ENCODE measurements at places on chromosomes 6 and 20. TPM values are rescaled to one million over a fixed set of nuclear protein-coding genes. Genes with fewer than 3 reads are reported as not detected.

Gene COL20A1
- not detected for total RNA-seq

Gene KIFC1
- 38.9 TPM for total RNA-seq

Gene MATN4
- 0.68 TPM for total RNA-seq

Gene COQ3
- 10.3 TPM for total RNA-seq

Gene MEI4
- total RNA-seq = not detected

Gene RRAGD
- total RNA-seq = 39.7 TPM

Gene MYL9
- total RNA-seq = 79.6 TPM

Gene MICA
- total RNA-seq = 7.5 TPM

Gene SAPCD1
- 0.95 TPM for total RNA-seq

Gene EYS
- not detected for total RNA-seq

Gene RBM12
- 28.5 TPM for total RNA-seq

DNA sequence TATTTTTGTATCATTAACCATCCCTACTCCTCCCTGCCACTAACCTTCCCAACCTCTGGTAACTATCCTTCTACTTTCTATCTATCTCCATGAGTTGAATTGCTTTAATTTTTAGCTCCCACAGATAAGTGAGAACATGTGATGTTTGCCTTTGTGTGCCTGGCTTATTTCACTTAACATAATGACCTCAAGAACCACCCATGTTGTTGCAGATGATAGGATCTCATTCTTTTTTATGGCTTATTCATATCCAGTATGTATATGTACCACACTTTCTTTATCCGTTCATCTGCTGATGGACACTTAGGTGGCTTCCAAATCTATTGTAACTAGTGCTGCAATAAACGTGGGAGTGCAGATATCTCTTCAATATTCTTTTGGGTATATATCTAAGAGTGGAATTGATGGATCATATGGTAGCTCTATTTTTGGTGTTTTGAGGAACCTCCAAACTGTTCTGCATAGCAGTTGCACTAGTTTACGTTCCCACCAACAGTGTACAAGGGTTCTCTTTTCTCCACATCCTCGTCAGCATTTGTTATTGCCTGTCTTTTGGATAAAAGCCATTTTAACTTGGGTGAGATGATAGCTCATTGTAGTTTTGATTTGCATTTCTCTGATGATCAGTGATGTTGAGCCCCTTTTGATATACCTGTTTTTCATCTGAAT, 201.4 kb downstream of the ARHGAP18 start:
- H3K4me3 ChIP-seq = no peak overlapping the region
- DNase-seq = no peak
- H3K27ac ChIP-seq = no peak overlapping the region
- H3K27me3 ChIP-seq = no peaks in the 10 kb centered on the region
- peaks cover 4% of the 10 kb centered on the region for H3K36me3 ChIP-seq

DNA sequence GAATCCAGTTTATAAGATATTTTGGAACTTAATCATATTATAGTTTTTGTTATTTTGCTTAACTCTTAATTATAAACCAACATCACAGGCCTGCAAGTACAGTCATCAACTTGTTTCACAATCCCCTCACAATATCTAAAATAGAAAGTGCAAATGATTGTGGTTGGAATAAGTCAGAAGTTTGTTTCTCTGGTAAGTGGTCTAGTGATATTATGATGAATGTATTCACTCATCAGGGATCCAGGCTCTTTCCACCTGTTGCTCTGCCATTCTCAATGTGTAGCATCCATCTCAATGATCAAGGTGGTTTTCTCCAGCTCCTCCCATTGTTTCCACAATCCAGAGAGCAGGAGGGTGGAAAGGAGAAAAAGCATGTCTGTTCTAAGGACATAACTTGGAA, 54.2 kb downstream of the OPN5 start:
- H3K27ac ChIP-seq = no peak overlapping the region
- no peak for DNase-seq
- no peaks in the 10 kb centered on the region for H3K4me1 ChIP-seq
- H3K4me3 ChIP-seq = no peak overlapping the region

DNA sequence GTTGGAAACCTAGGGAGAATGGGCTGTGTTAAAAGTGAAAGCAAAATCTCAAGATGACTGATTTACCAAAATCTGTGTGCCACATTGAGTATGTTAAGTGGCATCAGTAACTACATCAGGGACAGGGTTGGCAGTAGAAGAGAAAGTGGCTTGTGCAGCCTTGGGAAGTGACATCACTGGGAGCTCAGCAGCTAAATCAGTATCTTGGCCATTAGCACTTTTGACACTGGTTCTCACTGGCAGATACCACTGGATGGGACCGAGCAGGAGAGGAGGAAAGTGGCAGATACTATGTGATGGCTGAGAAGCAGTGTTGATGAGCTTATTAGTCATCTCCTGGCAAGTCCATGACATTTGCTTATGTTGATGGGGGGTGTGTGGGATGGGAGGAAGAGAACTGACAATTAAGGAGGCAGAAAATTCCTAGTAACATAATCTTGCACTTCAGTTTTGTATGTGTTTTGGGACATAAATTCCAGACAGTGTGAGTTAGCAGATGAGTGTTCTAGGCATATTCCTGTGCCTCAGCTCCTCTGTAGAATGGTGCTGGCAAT, 322.2 kb downstream of the SOX4 start:
- no peaks in the 10 kb centered on the region for H3K27me3 ChIP-seq
- H3K4me3 ChIP-seq = no peak overlapping the region
- peaks cover 32% of the 10 kb centered on the region for H3K4me1 ChIP-seq
- H3K36me3 ChIP-seq = no peaks in the 10 kb centered on the region
- DNase-seq = no peak
- no peak overlapping the region for H3K27ac ChIP-seq

GRCh38 chr20:51139891-51140290, 117.0 kb upstream of the KCNG1 start:
- DNase-seq = no peak
- H3K4me1 ChIP-seq = no peaks in the 10 kb centered on the region
- H3K4me3 ChIP-seq = no peak overlapping the region

GRCh38 chr6:157072128-157072527, 251.2 kb downstream of the TMEM242 start:
- DNase-seq = no peak
- no peaks in the 10 kb centered on the region for H3K36me3 ChIP-seq
- no peak overlapping the region for H3K4me3 ChIP-seq
- no peak overlapping the region for H3K27ac ChIP-seq

DNA sequence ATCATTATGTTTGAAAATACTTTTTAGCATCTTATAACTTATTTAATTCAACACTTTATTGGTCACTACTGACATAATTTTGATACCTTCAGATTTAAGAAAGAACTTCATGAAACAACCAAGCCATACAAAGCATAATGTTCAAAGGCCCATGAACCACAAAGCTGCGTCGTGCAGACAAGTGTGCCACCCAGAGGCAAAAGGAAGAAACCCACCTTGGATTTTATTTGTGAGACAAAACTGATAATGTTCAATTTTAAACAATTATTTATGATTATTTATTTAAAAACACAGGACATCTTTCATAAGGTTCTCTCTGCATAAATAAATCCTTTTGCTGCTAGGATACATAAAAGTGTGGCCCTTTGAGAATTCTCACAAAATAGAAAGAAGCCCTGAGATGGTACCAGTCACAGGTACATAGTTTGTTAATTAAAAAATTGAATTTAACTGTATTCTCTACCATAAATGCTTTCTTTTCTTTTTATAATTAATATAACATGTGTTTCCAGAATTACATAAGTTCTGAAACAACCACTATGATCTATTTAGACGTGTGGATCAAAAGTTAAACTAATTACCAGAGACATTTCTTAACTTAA, 143.7 kb downstream of the RALGAPA2 start:
- no peaks in the 10 kb centered on the region for H3K27me3 ChIP-seq
- H3K4me1 ChIP-seq = no peaks in the 10 kb centered on the region
- DNase-seq = no peak
- H3K36me3 ChIP-seq = no peaks in the 10 kb centered on the region
- H3K27ac ChIP-seq = no peak overlapping the region

DNA sequence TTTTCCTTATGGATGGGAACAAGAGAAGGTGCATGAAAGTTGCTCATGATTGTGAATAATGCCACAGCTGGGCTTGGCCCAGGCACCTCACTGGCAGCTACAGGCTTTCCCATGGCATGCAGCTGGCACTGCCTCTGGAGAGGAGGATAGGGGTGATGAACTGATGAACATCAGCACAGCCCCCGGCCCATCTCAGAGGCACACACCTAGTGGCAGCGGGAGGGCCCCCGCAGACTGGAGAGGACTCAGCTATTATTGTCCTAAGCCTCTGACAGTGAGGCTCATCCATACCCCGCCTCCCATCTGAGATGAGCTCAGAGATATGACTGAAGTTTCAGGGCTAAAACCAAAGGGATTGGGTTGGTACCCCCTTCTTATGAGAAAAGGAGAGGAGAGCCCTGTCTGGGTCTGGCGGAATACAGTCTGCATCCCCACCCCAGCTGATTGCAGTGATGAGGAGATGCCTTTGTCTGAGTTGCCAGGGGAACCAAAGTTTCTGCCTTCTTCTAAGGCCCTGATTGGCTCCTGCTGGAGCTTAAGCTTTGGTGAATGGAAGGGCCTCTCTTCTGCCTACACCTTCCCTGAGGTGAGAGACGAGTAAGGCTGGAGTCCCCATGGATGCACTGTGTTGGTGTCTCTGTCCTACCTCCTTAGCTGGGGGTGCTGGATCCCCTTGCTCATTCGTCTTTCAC, 27.6 kb upstream of the EPB41L1 start:
- peaks cover 53% of the 10 kb centered on the region for H3K36me3 ChIP-seq
- peaks cover 34% of the 10 kb centered on the region for H3K4me1 ChIP-seq
- no peak overlapping the region for H3K4me3 ChIP-seq
- no peaks in the 10 kb centered on the region for H3K27me3 ChIP-seq

- no peaks in the 10 kb centered on the region for H3K27me3 ChIP-seq
- no peak overlapping the region for H3K4me3 ChIP-seq
- no peak for DNase-seq
- peaks cover 21% of the 10 kb centered on the region for H3K4me1 ChIP-seq
These were observed 37.5 kb downstream of the SRC start for GRCh38 chr20:37383229-37383989.

- DNase-seq = no peak
- no peaks in the 10 kb centered on the region for H3K36me3 ChIP-seq
- H3K4me3 ChIP-seq = no peak overlapping the region
- no peaks in the 10 kb centered on the region for H3K27me3 ChIP-seq
- H3K27ac ChIP-seq = no peak overlapping the region
- no peaks in the 10 kb centered on the region for H3K4me1 ChIP-seq
These were observed 1172.3 kb downstream of the HACE1 start for GRCh38 chr6:103687430-103687829.

- no peaks in the 10 kb centered on the region for H3K27me3 ChIP-seq
- H3K27ac ChIP-seq = no peak overlapping the region
- H3K4me3 ChIP-seq = no peak overlapping the region
- H3K36me3 ChIP-seq = no peaks in the 10 kb centered on the region
- DNase-seq = no peak
These were observed 193.5 kb downstream of the UNC5CL start for GRCh38 chr6:40845553-40845952.

GRCh38 chr6:140256248-140256647, 881.8 kb upstream of the CITED2 start:
- no peaks in the 10 kb centered on the region for H3K4me1 ChIP-seq
- H3K27me3 ChIP-seq = no peaks in the 10 kb centered on the region
- no peak overlapping the region for H3K27ac ChIP-seq
- H3K36me3 ChIP-seq = no peaks in the 10 kb centered on the region
- no peak overlapping the region for H3K4me3 ChIP-seq

DNA sequence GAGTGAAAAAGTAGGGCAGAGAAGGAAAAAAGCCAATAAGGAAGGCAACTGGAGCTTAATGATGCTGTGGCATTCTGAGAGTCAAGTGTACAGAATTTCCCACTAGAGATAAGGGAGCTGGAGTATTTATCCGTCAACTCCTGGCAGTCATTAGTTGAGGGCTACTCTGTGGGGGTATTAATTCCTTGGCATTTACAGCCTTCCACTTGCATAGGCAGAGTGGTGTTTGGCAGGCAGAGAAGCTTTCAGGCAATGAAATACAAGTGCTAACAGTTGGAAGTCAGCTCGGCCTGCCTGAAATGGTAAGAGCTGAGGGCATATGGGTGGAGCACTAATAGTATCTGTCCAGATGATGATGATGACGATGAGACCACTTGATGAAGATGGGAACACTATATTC, 207.3 kb upstream of the FLRT3 start:
- H3K4me3 ChIP-seq = no peak overlapping the region
- no peaks in the 10 kb centered on the region for H3K4me1 ChIP-seq
- no peak for DNase-seq
- no peak overlapping the region for H3K27ac ChIP-seq
- no peaks in the 10 kb centered on the region for H3K27me3 ChIP-seq

DNA sequence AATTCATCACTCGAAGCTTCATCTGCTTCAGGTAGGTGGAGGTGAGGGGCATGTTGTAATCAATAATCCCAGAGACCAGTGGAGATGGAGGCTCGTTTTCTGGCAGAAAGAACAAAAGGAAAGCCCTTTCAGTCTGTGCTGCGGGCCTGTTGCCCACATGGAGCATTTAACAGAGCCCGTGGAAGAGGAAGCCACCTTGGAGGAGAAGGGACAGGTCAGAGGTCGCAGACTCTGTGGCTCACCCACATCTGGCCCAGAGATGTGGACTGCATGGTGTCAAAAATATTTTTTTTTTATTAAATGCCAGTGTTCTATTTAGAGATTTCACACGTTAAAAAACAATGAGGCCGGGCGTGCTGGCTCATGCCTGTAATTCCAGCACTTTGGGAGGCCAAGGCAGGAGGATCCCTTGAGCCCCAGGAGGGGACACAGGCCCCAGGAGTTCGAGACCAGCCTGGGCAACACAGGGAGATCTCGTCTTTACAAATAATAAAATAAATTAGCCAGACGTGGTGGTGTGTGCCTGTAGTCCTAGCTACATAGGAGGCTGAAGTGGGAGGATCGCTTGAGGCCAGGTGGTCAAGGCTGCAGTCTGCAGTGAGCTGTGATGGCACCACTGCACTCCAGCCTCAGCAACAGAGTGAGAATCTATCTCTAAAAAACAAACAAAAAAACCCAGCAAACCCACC, 73.6 kb downstream of the NOL4L start:
- no peak overlapping the region for H3K27ac ChIP-seq
- no peaks in the 10 kb centered on the region for H3K4me1 ChIP-seq
- no peak for DNase-seq
- no peaks in the 10 kb centered on the region for H3K27me3 ChIP-seq
- H3K4me3 ChIP-seq = no peak overlapping the region

- DNase-seq = no peak
- H3K4me3 ChIP-seq = no peak overlapping the region
These were observed 74.2 kb upstream of the AGPAT4 start for GRCh38 chr6:161347988-161348627.

- no peak overlapping the region for H3K27ac ChIP-seq
- H3K4me1 ChIP-seq = no peaks in the 10 kb centered on the region
- no peak overlapping the region for H3K4me3 ChIP-seq
- H3K36me3 ChIP-seq = no peaks in the 10 kb centered on the region
These were observed 78.7 kb downstream of the SLC2A10 start for GRCh38 chr20:46787991-46788762.

DNA sequence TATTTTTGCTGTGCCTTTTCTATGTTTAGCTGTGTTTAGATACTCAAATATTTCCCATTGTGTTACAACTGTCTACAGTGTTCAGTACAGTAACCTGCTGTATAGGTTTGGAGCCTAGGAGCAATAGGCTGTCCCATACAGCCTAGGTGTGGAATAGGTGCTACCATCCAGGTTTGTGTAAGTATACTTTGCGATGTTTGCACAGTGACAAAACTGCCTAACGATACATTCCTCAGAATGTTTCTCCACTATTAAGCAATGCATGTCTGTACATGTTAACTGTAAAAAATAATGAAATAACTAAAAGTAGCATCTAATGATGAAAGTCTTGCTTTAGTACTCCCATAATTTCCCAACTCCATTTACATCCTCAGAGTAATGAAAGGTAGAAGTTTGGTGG, 46.0 kb downstream of the SERAC1 start:
- no peak overlapping the region for H3K27ac ChIP-seq
- no peaks in the 10 kb centered on the region for H3K27me3 ChIP-seq
- no peak overlapping the region for H3K4me3 ChIP-seq
- no peaks in the 10 kb centered on the region for H3K36me3 ChIP-seq

- no peak for DNase-seq
- no peaks in the 10 kb centered on the region for H3K4me1 ChIP-seq
- no peak overlapping the region for H3K4me3 ChIP-seq
These were observed 1413.9 kb upstream of the ADGRB3 start for GRCh38 chr6:67221226-67221625.
